ENCODE measurements at places on chromosomes 2 and 18.

- H3K4me3 ChIP-seq = no peak overlapping the region
- H3K27me3 ChIP-seq = peaks cover 8% of the 10 kb centered on the region
- no peaks in the 10 kb centered on the region for H3K36me3 ChIP-seq
- DNase-seq = no peak
- H3K27ac ChIP-seq = no peak overlapping the region
- peaks cover 3% of the 10 kb centered on the region for H3K4me1 ChIP-seq
Observed at GRCh38 chr2:112829101-112829960, 7.2 kb downstream of the IL1B start.

DNA sequence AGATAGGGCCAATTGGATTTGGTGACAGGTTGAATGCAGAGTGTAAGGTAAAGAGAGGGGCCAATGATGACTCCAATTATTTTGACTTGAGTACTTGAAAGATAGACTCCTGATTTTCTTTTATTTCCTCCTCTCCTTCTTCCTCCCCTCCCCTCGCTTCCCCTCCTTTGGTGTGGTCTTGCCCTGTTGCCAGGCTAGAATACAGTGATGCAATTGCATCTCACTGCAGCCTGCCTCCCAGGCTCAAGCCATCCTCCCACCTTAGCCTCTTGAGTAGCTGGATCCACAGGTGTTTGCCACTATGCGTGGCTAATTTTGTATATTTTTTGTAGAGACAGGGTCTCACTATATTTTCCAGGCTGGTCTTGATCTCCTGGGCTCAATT is 2.3 kb downstream of the DGUOK start:
- peak overlapping the region; percentile 34 for H3K27ac ChIP-seq
- no peaks in the 10 kb centered on the region for H3K27me3 ChIP-seq
- peak overlapping the region; percentile 69 for H3K4me3 ChIP-seq
- peaks cover 17% of the 10 kb centered on the region for H3K36me3 ChIP-seq
- H3K4me1 ChIP-seq = peaks cover 66% of the 10 kb centered on the region

DNA sequence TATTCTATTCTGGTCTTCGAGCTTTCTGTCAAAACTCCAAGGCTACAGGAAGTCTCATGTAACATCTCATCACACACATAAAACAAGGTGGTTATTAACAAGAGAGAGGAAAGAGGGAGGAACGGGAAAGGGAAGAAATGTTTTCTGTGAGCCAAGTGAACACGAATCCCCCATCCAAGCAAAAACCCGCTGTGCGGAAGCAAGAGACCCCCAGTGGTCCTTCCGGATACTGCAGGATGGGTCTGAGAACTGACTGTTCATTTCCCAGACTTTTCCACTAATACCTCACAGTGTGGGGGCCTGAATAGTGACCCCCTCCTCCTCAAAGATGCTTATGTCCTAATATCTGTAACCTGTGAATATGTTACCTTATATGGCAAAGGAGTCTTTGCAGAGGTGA is 19.0 kb upstream of the DIPK1C start:
- no peak overlapping the region for H3K27ac ChIP-seq
- no peak overlapping the region for H3K4me3 ChIP-seq

- no peak for DNase-seq
- peaks cover 22% of the 10 kb centered on the region for H3K36me3 ChIP-seq
- H3K27me3 ChIP-seq = no peaks in the 10 kb centered on the region
- H3K4me1 ChIP-seq = no peaks in the 10 kb centered on the region
- no peak overlapping the region for H3K4me3 ChIP-seq
- H3K27ac ChIP-seq = no peak overlapping the region
Observed at GRCh38 chr18:35141077-35141476, 99.8 kb upstream of the ZNF397 start.

GRCh38 chr2:180905002-180905401 is 75.4 kb upstream of the UBE2E3 start:
- H3K4me1 ChIP-seq = no peaks in the 10 kb centered on the region
- H3K36me3 ChIP-seq = no peaks in the 10 kb centered on the region
- H3K27ac ChIP-seq = no peak overlapping the region
- no peak overlapping the region for H3K4me3 ChIP-seq

GRCh38 chr2:172704072-172704936 is 31.3 kb upstream of the RAPGEF4 start:
- H3K4me3 ChIP-seq = no peak overlapping the region
- peaks cover 8% of the 10 kb centered on the region for H3K27me3 ChIP-seq
- H3K27ac ChIP-seq = no peak overlapping the region
- no peaks in the 10 kb centered on the region for H3K36me3 ChIP-seq

DNA sequence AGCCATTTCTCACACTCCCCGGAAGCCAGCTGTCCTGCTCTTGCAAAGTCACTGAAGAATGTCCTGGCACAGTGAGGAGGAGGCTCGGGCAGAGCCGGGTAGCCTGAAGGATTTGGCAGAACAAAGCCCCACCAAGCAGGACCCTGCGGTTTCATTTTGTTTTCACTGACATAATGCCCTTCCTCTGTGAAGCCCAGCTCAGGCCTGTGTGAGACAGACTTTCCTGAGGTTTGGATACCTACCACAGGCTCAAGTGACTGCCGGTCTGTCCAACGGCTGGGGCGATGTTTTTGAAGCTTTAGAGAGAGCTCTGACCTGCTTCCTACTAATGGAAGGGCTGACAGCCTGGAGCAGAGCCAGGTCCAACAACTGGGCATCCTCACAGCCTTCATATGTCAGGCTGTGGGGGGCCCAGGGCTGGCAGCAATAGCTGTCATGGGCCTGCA is 99.8 kb upstream of the FZD7 start:
- no peak overlapping the region for H3K27ac ChIP-seq
- H3K4me3 ChIP-seq = no peak overlapping the region
- DNase-seq = no peak
- H3K36me3 ChIP-seq = no peaks in the 10 kb centered on the region

GRCh38 chr2:235421618-235422017 is 72.2 kb upstream of the AGAP1 start:
- H3K36me3 ChIP-seq = no peaks in the 10 kb centered on the region
- peaks cover 3% of the 10 kb centered on the region for H3K27me3 ChIP-seq
- H3K4me3 ChIP-seq = no peak overlapping the region
- H3K27ac ChIP-seq = no peak overlapping the region
- H3K4me1 ChIP-seq = no peaks in the 10 kb centered on the region
- no peak for DNase-seq

DNA sequence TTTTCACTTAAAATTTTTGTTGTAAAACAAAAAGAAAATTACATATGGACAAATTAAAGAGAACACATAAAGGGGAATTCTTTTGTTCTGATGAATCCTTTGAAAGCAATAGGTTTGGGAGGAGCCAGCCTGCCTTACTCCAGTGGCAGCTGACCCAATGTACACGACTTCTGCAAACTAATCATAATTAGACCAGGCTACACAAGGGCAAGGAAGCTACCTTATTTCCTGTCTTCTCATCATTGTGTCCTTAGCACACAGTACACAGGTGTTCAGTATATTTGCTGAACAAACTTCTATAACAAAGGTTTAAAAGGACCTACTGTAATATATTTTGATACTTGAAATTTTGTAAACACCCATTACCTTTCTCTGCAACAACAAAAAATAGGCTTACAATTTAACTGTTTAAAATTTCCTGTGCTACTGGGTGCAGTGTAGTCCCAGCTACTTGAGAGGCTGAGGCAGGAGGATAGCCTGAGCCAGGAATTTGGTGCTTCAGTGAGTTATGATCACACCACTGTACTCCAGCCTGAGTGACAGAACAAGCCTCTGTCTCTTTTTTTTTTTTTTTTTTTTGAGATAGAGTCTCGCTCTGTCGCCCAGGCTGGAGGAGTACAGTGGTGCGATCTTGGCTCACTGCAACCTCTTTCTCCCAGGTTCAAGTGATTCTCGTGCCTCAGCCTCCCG is 18.9 kb downstream of the KCNG3 start:
- no peak for DNase-seq
- H3K27me3 ChIP-seq = no peaks in the 10 kb centered on the region
- H3K36me3 ChIP-seq = no peaks in the 10 kb centered on the region
- H3K4me1 ChIP-seq = no peaks in the 10 kb centered on the region
- no peak overlapping the region for H3K4me3 ChIP-seq
- no peak overlapping the region for H3K27ac ChIP-seq

DNA sequence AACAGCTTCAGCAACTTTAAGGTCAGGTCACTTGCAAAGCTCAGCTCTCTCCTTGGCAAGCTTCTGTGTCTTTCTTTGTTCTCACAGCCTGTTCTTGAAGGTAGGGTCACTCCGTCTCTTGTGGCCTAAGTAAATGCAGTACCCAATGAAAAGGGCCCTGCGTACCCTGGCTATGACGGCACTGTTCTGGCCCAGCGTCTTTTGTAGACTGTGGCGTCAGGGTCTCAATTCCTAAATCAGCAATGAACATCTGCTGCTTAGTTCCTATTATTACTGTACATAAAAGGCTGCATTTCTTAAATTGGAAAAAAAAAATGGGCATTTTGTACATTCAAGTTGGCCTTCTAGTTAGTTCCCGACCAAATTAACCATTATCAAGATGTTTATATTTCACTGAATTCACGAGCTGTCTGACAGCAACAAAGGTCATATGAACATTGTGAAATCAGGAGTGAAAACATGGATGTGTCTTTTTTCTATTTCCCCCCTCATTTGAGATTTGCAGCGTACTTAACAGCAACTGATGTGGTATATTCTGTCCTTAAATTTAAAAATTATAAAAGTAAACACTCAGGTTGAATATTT is 17.0 kb upstream of the MTCL1 start:
- H3K27ac ChIP-seq = no peak overlapping the region
- DNase-seq = no peak
- peaks cover 5% of the 10 kb centered on the region for H3K27me3 ChIP-seq
- no peaks in the 10 kb centered on the region for H3K4me1 ChIP-seq

- no peak overlapping the region for H3K4me3 ChIP-seq
- no peaks in the 10 kb centered on the region for H3K36me3 ChIP-seq
- no peak overlapping the region for H3K27ac ChIP-seq
- peaks cover 2% of the 10 kb centered on the region for H3K27me3 ChIP-seq
Observed at GRCh38 chr18:59865241-59865986, 34.4 kb upstream of the PMAIP1 start.

DNA sequence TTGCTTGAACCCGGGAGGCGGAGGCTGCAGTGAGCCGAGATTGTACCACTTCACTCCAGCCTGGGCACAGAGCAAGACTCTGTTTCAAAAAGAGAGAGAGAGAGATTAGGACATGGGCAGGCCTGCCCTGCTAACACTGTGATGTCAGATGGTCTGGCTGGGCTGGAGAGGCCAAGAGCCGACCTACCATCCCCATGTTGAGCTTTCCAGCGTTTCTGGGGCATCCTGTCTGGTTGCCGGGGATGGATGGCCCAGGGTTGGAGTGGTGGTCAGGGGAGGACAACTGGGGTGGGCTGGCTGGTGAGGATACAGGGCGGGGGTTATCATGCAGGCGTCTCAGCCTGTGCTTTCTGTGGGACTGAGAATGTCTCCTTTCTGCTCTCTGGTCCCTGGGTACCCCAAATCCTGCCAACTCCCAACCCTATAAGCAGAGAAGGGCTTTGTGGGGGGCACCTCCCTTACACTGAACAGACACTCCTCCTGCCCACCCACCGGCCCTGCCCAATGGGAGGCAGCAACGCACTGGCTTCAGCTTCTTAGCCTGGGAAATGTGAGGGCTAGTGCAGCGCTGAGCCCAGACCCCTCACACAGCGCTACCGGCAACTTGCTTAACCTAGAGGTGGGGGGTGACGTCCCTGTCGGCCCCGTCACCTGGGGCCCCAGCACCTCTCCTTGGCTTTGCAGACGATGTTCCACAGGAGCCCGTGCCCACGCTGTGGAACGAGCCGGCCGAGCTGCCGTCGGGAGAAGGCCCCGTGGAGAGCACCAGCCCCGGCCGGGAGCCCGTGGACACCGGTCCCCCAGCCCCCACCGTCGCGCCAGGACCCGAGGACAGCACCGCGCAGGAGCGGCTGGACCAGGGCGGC is 5.4 kb downstream of the SNORC start:
- peak overlapping the region; percentile 54 for H3K4me3 ChIP-seq
- H3K4me1 ChIP-seq = peaks cover 5% of the 10 kb centered on the region
- peaks cover 19% of the 10 kb centered on the region for H3K27me3 ChIP-seq
- no peak overlapping the region for H3K27ac ChIP-seq

DNA sequence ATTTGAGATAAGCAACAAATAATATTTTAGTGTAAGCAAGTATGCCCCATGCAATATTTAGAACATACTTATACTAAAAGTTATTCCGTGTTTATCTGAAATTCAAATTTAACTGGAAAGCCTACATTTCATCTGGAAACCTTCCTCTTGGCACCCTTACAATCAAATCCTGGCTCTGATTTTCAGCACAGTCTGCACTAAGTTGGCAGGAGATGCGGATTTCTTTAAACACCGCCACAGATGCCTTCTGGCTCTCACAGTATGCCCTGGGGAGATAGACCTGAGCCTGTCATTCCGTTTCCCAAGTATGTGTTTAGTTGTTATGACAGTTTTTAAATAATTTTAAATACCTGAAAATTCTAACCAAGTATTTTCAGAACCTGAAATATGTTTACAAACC is 7.3 kb upstream of the MLPH start:
- H3K36me3 ChIP-seq = no peaks in the 10 kb centered on the region
- no peak overlapping the region for H3K27ac ChIP-seq
- H3K4me3 ChIP-seq = no peak overlapping the region
- H3K4me1 ChIP-seq = peaks cover 6% of the 10 kb centered on the region

GRCh38 chr2:173982182-173982714 is 17.1 kb upstream of the SP3 start:
- peaks cover 10% of the 10 kb centered on the region for H3K27me3 ChIP-seq
- no peak for DNase-seq
- H3K27ac ChIP-seq = no peak overlapping the region

DNA sequence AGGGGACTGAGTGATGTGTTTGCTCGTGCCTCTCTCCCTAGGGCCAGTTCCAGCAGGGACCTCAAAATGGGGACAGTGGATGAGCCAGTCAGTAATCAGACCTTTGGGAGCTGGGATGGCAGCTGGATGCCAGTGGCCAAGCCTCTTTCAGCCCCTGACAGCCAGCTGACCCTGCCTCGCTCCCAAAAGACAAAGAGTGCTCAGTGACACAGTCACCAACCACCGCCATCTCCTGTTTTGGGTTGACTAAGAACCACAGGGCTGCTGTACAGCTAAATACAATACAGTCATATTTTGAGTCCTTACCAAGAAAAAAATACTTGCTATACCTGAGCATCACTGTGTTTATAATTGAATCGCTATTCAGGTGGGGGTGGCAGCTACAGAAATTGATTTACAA is 75.7 kb downstream of the POU3F3 start:
- H3K36me3 ChIP-seq = no peaks in the 10 kb centered on the region
- peaks cover 18% of the 10 kb centered on the region for H3K27me3 ChIP-seq
- H3K4me3 ChIP-seq = no peak overlapping the region
- no peak overlapping the region for H3K27ac ChIP-seq

DNA sequence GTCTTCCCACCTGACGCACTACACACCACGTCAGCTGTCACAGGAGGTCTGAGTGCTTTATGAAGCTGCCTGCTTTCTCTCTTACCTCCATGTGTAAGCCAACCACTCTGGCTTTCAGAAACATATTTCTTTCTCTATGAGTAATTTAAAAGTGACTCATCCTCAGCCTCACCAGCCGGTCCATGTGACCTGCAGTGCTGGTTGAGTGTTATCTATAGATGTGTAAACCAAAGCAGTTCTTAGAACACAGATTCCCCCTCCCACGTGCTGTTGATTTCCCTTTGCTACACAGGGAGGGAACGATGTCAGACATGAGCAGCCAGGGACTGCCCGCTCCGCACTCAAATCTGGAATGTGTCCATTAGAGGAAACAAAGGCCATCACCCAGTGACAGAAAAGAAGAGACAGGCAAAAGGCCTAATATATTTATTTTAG is 157.8 kb downstream of the BCL2 start:
- H3K27ac ChIP-seq = peak overlapping the region; percentile 98
- peak overlapping the region; percentile 78 for H3K4me3 ChIP-seq
- peaks cover 10% of the 10 kb centered on the region for H3K36me3 ChIP-seq

- no peak overlapping the region for H3K4me3 ChIP-seq
- no peaks in the 10 kb centered on the region for H3K36me3 ChIP-seq
- no peak for DNase-seq
- no peak overlapping the region for H3K27ac ChIP-seq
- H3K4me1 ChIP-seq = no peaks in the 10 kb centered on the region
Observed at GRCh38 chr2:100802066-100802465, 17.9 kb upstream of the NPAS2 start.

GRCh38 chr2:134146161-134146560 is 107.7 kb upstream of the MGAT5 start:
- H3K27me3 ChIP-seq = no peaks in the 10 kb centered on the region
- DNase-seq = no peak
- peaks cover 68% of the 10 kb centered on the region for H3K4me1 ChIP-seq
- H3K36me3 ChIP-seq = peaks cover 7% of the 10 kb centered on the region

Measured in activated CD4-positive, alpha-beta memory T cell treated with anti-CD3 and anti-CD28 coated beads for 36 hours (primary cell).